ENCODE measurements at places on chromosomes 16 and 17. TPM values are rescaled to one million over a fixed set of nuclear protein-coding genes. Genes with fewer than 3 reads are reported as not detected.
A peak's percentile ranks its signal among the peaks of the same experiment; 100 is the strongest.

SOX15 gene
- 0.19 TPM for polyA plus RNA-seq

KCNJ18 gene
- polyA plus RNA-seq: not detected

HP gene
- not detected for polyA plus RNA-seq

TMEM238L gene
- not detected for polyA plus RNA-seq

RGS9 gene
- 0.75 TPM for polyA plus RNA-seq

PYCARD gene
- polyA plus RNA-seq: 40.1 TPM

ACSM2A gene
- 0.03 TPM for polyA plus RNA-seq

GTF3C1 gene
- polyA plus RNA-seq: 58.1 TPM

SPNS1 gene
- polyA plus RNA-seq: 133 TPM

DNA sequence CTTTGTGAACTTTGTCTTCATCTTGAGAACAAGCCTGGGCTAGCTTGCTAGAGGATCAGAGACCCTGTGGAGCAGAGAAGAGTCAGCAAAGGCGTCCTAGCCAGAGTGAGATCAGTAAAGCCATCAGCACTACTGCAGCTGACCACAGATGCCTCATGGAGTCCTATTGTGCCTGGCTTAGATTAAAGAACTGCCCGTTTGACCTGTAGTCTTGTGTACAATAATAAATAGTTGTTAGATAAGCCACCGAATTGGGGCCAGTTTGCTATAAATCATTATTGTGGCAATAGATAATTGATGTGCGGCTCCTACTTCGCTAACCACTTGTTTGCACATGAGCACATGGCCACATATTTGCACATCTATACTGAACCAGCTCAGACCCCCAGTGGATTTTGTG, 103.0 kb downstream of the CYLD start:
- DNase-seq: no peak

- DNase-seq: no peak
Observed at GRCh38 chr17:29066606-29067005, 23.7 kb downstream of the PIPOX start.

DNA sequence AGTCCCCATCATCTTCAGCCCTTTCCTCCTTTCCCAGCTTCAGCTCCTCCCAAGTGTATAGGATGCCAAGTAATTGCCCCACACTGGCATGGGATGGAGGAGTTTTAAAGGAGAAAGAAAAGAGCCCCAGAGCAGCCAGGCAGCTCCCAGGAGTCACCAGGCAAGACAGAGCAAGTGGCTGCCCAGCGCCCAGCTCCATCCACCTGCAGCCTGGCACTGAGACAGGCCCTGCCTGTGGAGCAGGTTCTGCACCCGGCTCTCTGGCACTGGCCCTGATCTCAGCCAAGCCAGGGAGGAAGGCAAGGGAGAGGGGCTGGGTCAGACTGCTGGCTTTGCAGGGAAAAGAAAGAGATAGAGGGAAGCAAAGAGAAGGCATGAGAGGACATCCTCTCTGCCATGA, 21.7 kb downstream of the FOXN1 start:
- DNase-seq: no peak

- no peak for DNase-seq
Observed at GRCh38 chr16:77711775-77712174, 10.5 kb upstream of the NUDT7 start.

GRCh38 chr17:1486802-1487695, 5.4 kb downstream of the MYO1C start:
- DNase-seq: peak; percentile 76

DNA sequence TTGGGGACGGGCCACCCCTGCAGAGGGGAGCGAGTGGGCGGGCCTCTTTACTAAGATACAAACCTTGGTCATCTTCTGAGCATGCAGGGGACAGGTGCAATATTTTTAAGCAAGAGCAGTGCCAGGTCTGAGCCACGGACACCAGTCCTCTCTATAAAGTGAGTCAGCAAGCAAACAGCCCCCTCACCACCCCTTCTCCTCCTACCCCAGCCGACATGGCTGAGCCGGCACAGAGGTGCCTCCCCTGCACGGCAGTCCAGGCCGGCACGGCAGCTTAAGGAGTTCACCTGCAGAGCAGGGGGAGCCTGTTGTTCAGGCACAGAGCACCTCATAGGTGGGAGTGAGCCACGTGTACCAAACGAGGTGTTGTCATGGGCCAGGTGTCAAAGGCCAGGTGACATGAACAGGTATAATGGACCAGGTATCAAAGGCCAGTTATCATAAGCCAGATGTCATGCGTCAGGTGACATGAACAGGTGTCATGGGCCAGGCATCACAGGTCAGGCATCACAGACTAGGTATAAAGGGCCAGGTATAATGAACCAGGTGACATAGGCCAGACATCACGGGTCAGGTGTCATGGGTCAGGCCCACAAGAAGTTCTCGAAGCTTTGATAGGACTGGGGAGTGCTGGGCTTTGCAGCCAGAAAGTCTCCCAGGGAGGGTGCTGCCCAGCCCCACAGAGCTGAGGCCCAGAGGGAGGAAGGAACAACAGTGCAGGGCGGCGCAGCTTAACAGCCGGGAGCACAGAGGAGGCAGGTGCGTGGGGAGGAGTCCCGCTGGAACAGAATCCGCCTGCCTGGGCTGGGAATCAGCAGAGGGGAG, 42.6 kb upstream of the ZNF469 start:
- DNase-seq: no peak

DNA sequence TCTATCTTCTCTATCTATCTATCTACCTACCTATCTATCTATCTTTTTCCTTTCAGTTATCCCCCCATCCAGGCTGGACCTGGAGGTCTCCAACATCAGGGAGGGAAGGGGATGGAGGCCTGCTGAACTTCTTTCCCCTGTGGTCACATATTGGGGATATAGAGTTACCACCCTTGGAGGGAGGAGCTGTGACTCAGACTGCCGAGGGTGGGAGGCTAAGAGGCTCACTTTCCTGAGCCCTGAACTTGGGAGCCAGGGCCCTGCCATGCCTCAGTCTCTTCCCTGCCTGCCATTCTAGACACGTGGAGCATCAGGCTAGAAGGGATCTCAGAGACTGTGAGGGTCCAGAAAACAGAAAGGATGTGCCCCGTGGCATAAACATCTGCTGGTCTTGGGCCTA, 8.4 kb downstream of the LRRC3C start:
- DNase-seq: no peak

DNA sequence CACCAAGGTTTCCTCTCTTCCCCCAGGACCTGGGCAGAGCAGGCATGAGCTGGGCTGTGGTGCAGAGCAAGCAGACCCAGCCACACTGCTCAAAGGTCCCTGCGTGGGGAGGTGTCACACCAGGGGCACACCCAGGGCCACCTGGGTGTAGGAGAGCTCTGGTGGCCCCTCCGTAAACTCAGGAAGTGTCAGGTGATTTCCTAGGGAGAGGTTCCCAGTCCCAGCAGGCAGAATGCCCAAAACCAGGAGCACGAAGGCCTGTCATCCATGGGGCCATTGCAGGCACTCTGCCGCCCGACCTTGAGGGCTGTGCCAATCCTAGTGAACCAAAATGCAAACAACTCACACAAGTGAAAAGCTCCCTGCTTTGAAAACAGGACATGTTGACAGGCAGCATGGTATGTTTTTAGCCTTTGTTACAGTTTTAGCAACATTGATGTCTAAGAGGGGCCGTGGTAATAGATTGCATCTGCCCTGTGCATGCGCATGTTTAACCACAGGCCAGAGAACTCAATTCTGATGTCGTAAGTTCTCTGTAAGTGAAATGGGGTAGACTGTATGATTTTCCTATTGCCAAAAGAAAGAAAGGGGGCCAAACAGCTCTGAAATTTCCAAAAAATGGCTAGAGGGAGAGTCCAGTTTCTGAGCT, 21.3 kb downstream of the CIBAR2 start:
- DNase-seq: no peak

DNA sequence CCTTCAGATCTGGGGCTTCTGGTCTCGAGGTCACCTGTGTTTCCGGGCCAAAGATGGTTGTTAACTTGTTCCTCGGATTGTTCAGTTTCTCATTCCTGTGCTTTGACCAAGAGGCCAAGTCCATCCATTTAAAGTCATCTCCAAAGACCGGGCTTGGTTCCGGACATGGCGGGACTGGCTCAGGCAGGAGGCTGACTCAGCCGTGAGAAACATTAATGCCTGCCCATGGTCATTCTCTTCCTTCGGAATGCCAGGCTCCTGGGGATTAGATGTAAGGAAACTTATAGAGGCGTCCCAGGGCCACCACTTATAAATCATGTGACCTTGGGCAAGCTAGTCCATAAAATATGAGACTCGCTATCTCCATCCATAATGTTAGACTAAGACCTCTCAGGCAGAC, 13.6 kb upstream of the NKD1 start:
- DNase-seq: no peak

DNA sequence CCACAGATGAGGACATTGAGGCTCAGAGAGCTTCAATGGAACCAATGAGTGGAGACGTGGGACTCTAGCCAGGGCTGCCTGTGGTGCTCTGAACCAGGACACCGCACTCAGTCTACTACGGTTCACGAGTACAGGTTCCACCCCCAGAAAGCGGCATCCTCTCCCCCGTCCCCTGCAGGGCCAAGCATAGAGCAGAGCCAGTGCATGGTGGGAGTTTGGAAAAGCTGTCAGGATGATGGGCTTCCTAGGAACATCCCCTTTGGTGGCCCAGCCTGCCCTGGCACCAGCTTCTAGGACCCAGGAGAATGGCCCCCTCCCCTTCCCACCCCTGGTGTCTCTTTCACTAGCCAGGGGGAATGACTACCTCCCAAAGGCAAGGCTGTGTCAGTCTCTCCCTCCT, 8.4 kb downstream of the ZNF319 start:
- no peak for DNase-seq

DNA sequence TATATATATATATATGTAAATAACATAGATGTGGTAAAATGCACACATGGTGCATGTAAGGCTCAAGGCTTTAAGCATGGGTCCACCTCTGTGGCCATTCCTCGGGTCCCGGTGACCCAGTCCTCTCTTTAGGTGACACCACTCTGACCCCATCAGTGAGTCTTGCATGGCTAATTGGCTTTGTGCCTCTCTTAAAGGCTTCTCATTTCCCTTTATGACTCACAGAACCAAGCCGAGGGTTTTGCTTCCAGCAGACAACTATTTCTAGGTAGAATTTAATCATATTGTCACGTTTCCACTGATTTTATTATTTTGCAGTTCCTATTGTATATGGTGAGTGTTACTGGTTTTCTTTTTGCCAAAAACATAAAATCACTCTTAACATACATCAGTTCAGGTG, 59.7 kb downstream of the PLCG2 start:
- peak; percentile 69 for DNase-seq

GRCh38 chr17:49254066-49254465, 23.5 kb upstream of the PHOSPHO1 start:
- no peak for DNase-seq

GRCh38 chr17:29661213-29661612, 38.5 kb upstream of the CORO6 start:
- no peak for DNase-seq

DNA sequence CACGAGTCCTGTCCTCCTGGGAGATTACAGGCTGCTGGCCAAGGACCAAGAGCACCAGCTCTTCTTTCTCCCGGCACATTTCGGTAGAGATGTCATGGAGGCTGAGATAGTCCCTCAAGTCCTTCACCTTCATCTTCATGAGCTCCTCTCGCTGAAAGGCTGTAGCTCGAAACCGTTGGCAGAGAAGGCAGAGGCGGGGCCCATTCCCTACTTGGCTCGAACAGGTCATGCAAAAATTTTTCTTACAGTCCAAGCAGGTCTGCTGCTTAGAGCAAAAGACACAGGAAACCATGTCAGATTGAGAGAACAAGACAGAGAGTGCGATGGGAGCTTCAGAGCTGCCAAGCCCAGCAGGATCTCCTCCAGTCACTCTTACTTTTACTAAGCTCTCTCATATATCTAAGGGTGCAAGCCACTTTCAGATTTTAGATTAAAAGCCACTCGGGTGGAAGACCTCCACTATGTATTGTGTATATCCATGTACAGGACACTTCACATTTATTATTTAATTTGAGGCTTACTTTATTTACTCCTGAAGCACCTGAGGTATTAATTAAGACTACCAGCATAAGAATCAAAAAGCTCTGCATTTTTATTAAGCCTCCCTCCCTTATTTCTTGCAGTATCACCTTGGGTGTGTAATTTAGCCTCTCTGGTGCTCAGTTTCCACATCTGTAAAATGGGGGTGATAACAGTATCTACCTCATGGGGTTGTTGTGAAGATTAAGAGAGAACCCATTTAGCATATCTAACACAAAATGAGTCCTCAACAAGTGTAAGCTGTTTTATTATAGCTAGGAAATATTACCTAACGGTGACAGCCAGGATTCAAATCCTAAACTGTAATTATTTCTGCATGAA, 41.4 kb downstream of the LIG3 start:
- DNase-seq: no peak

DNA sequence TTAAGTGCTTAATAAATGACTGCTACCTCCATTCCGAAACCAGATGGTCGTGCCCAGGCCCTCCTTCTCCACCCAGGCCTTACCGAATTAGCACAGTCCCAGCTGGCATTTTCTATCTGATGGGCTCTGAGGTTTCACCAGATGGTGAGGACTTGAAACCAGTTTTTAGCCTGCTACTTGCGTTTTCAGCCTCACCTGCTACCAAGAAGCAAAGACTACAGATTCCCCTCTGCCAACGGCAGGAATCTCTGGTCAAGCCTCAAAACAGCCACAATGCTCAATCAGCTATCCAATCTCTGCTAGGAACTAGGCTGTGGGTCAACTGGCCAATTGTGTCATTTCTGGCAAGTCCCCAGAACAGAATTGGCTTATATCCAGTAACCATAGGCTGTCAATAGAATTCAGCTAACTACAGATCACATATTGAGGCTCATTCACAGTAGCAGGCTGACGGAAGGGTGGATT, 11.7 kb downstream of the PECAM1 start:
- peak; percentile 83 for DNase-seq

GRCh38 chr16:1612320-1613111, at the start of gene CRAMP1:
CRAMP1 (plus strand) TSS chr16:1612360; CDS start chr16:1614640, 2,280 bp downstream.
- DNase-seq: peak; percentile 29

DNA sequence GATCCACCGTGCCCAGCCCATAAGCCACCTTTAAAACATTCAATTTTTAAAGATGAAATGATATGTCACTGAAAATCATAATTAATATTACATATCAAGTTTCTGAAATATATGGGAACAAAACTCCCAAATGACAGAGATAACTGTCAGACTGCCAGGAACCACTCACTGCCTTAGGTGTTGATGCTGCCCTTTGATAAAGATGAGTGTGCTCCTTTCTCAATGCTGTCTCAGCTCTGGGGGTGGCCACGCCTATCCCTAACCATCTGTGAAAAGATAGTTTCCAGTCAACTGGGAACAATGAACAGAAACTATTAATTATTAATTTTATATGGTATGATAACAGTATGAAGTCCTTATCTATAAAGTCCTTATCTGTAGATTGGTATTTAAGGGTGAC, 177.7 kb downstream of the MYO1D start:
- DNase-seq: no peak

GRCh38 chr17:80130992-80131391, 15.9 kb downstream of the EIF4A3 start:
- no peak for DNase-seq

GRCh38 chr17:49958723-49959122, 10.3 kb upstream of the DLX4 start:
- no peak for DNase-seq

DNA sequence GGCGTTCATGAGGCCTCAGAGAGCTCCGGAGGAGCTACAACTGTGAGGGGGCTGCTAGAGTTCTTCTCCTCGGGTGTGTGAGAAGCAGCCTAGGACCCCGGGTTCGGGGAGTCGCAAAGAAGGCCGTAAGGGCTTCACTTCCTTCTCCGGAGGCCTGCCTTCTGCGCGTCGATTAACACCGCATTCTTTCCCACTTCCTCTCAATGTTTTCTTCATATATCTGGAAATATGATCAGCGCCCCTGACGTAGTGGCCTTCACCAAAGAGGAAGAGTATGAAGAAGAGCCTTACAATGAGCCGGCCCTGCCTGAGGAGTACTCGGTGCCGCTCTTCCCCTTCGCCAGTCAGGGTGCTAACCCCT, 449 bp downstream of the SMCR8 start:
- no peak for DNase-seq
